ENCODE measurements at places on chromosomes 2 and 18.

DNA sequence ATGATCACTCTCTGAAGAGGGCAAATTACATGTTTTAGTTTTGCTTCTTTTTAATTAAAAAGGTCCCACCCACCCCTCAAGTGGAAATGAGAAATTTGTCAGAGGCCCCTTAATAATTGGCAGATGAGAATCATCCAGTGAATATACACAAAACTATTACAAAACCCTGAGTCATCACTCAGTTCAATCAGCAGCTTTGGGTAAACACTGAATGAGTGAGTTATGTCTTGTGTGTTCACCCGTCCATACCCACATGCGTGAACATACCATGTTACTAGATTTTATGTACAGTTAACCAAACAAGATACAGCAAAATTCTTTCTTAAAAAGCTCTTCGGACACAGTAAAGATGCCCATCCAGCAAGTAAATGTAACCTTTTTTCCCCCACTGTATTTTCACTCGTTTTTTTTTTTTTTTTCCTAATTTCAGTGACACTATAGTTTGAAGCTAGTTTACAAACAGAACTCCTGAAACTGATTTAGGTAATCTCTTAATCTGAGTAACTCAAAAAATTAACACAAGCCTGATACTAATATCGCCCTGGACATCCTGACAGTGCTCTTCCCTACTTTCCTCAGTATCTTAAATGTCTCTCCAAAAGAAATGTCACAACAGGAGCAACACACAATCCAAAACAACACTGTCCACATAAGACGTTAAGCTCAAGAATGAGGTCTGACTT is 1.4 kb downstream of the PSME4 start:
- no peak for DNase-seq

DNA sequence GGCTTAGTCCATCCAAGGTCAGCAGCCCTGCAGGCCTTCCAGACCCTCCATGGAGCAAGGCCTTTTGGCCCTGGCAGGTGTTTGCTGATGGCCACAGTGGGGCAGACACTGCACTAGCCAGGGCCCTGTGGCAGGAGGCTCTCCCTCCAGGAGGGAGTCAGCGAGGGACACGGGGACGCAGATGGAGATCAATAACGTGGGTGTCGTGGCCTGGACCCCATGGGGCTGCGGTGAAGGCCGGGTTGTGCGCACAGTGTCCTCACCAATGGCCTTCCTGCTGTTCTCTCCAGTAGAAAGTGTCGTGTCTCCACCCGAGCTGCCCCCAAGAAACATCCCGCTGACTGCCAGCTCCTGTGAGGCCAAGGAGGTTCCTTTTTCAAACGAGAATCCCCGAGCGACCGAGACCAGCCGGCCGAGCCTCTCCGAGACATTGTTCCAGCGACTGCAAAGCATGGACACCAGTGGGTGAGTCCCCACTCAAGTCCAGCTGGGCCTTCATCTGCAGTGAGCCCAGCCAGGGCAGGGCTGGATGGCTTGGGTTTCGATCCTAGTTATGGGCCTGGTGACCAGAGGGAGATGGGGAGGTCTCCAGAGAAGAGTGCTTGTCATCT is 65.4 kb downstream of the INPP5D start:
- DNase-seq: no peak

DNA sequence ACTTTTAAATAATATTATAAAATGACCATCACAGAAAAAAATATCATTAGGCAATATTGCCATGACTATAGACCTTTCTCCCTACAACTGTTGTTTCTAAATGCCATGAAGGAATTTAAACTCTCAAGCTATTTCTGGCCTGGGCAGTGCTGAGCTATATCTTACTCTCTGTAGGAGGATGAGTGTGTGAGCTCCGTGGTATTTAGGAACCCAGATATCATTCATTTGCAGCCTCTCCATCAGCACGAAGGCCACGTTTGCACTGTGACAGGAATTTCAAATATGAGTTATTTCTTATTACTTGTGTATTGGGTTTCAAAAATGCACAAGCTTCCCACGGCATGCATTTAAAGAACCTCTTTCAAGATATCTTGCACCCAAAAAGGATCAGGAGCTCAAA is 35.0 kb upstream of the SOX11 start:
- no peak for DNase-seq

- DNase-seq: no peak
Observed at GRCh38 chr18:24761765-24762164, 301.3 kb downstream of the HRH4 start.

DNA sequence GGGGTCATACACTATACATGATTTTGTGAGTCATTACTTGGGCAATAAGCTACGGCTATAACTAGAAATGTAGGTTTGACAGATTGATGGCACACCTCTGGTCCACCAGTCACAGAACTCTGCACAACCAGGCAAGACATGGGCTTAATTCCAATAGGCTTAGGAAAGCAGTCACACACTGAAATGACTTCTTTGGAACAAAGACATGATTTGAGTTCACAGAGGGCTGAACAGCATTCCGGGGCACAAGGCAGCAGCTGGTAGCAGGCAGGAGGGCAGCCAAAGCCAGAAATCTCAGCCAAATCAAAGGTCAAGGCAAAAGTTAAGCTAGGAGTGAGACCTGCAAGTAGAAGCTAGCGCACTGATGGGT is 27.4 kb downstream of the FABP1 start:
- DNase-seq: no peak

- no peak for DNase-seq
Observed at GRCh38 chr2:53813151-53813550, 26.3 kb downstream of the ERLEC1 start.
